ENCODE measurements at places on chromosomes 6 and 20.
A peak's percentile ranks its signal among the peaks of the same experiment; 100 is the strongest.

GRCh38 chr20:38453941-38454340 lies 18.7 kb upstream of the RALGAPB start:
- no peak for DNase-seq

DNA sequence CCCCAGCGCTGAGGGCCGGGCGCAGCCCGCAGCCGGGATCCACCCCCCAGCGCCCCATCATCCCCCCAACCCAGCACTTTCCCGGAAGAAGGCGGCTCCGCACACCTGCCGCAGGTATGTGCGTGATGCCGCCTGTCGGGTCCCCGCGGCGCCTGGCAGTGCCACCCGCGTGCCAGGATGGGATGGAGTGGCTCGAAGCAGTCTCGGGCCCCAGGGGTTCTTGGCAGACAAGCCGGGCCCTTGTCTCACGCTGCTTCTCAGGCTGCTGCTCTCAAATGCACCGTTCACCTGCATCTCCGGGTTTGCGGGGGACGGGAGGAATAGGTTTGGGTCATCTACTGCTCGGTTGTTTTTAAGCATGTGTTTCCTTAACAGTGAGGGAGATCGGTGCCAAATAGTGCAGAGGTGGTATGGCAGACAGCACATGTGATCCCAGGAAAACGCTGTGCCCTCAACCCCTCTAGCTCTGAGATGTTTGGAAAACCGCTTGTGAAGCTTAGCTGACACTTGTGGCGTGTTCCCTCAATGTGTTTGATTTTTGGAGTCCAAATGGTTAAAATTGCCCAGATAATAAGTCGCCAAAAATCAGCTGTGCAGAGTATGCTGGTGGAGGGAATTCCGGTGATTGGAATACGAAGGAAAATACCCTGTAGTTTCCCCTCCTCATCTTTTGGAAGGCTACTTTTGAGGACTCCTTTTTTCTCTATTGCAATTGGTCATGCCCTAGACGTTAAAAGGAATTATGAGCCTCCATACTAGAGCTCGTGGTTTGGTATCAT lies 926 bp downstream of the MYLIP start:
- DNase-seq, result peak; percentile 23

- DNase-seq, result peak; percentile 92
These were observed 79.9 kb downstream of the BMP6 start for GRCh38 chr6:7805850-7806214.

GRCh38 chr20:21936261-21936660 lies 230.8 kb downstream of the PAX1 start:
- no peak for DNase-seq

DNA sequence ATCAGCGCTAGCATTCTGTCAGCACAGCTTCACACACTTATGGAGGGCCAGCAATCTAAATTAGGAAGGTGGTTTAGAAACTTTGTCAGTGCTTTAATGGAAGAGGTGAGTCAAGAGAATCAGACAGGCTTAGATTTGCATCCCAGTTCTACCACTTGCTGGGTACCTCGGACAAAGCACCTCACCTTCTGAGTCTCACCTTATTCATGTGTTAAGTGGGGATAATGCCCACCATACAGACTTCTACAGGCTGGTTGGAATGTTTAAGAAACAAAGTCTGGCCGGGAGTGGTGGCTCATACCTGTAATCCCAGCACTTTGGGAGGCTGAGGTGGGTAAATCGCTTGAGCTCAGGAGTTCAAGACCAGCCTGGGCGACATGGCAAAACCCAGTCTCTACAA lies 12.2 kb upstream of the STK35 start:
- no peak for DNase-seq

GRCh38 chr20:41587523-41587922 lies 30.7 kb downstream of the CHD6 start:
- DNase-seq, result no peak

DNA sequence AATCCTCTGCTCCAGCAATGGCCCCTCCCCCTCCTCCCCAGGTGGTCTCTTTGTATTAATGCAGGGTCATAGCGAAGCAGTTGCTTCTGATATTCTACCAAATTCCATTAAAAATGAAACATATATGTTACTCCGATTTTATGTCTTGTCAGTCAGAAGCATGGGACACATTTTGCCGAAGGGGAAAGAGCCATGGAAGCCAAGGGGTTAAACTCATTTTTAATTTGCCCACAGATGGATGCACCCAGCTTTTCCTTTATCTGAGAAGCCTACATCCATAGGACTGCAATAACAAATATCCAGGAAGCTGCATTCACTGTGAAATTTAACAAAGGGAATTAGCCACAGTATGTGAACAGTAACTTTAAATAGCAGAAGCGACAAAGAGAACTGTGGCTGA lies 688.2 kb downstream of the QKI start:
- DNase-seq, result no peak

DNA sequence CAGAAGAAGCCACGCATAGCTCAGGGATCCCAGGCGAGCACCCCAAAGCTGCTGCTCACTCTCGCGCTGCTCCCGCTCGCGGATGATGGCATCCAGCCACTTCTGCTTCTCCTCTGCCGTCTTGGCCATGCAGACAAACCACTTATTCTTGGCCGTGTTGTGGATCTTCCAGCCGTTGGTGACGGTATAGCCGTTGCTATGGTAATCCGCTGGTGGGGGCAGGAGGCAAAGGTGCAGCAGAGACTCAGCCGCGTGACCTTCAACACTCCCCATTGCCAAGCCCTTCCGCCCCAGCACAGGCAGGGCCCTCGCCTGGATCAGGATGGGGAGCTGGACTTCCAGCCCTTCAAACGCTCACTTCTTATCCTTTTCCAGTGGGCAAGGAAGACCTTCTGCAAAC lies 136.9 kb downstream of the PREX1 start:
- peak; percentile 15 for DNase-seq

DNA sequence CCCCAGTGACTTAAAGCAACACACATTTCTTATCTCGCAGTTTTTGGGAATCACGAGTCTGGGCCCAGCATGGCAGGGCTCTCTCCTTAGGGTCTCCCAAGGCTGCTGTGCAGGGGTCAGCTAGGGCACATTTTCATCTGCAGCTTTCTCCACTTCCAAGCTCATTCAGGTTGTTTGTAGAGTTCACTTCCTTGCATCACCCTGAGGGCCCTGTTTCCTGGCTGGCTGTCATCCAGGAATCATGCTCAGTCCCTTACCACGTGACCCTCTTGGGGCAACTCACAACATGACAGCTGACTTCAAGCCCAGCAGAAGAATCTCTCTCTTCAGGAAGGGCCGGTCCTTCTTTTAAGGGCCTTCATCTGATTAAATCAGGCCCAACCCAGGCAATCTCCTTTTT lies 21.3 kb downstream of the SNAP25 start:
- DNase-seq, result no peak

DNA sequence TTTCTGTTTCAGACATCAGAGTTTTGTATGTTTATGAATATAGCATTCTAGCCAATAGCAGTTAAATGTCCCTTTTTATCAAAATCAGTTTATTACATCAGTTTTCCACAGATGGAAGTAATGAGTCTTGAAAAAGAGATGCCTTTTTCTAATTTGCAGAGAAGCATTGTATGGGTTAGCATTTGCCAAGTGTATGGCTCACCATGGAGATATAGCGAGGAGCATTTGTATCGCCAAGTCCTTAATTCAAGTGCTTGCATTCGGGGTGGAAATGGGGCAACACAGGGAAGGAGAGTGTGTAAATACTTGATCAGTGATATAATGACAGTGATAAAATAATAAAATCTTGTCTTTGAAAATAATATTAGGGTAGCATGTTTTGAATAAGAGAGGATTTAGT lies 42.9 kb downstream of the TXLNB start:
- no peak for DNase-seq

DNA sequence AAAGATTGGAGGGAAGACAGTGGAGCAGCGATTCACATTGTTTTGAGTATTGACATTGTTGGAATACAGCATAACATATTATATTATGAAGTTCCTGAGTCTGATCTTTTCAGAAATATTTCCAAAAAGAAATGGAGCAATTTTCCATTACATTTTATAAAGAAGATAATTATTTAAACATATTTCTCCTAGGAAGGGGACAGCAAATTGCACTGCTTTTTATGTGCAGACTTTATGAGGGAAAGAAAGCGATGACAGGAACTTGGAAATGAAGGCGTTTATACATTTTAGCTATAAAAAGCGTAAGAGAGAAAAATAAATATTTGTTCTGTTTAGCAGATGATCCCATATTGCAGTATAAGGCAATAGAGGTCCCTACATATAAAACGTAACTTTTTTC lies 117.0 kb upstream of the EDN1 start:
- no peak for DNase-seq

GRCh38 chr20:50642288-50642803 lies 49.0 kb downstream of the RIPOR3 start:
- DNase-seq, result peak; percentile 26

DNA sequence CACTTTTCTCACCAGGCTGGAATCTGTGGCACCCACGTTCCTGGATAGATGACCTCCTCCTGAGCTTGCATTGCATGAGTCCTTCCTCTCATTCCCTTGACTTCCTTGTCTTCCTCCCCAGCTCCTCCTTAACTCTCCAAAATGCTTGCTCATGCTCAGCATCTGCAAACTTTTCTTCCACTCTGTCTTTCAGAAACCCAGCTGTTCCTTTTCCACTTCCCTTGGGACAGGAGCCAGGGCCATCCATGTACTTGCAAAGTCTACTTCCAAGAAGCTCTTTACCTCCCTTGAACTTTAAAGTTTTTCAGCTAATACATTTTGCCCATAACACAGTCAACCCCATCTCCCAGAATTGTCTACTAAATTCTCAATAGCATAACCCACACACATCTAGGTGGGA lies 861.7 kb downstream of the QKI start:
- no peak for DNase-seq

- no peak for DNase-seq
These were observed 172.2 kb downstream of the KIF6 start for GRCh38 chr6:39553029-39553428.

DNA sequence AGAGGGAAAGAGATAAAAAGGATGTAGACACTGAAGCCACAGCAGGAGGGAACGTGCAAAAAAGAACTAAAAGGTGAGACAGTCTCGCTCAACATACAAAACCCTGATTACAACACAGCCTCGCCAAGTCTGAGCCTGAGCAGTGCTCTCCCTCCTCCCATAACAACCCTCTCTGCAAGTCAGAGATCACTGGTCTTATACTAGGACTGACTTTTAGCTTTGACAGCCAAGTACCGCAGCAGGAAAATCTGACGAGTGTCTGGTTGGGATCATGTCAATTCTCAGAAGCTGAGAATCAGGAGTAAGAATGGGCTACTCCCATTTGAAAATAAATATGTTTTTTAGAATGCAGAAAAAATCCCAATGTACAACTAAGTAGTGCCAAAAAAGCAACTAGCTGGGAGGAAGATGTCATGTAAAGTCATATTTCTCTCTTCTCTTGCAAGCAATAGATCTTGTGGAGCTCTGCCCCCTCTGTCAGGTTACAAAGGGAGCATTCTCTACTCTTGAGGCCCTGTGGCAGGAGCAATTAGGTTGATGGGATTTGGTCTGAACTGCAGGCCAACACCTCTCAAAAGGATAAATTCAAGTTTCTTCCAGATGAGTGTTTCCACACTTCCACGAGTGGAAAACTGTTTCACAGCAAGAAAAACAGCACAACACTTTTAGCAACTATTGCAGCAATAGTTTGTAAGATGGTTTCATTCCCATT lies 118.9 kb upstream of the COL21A1 start:
- no peak for DNase-seq

DNA sequence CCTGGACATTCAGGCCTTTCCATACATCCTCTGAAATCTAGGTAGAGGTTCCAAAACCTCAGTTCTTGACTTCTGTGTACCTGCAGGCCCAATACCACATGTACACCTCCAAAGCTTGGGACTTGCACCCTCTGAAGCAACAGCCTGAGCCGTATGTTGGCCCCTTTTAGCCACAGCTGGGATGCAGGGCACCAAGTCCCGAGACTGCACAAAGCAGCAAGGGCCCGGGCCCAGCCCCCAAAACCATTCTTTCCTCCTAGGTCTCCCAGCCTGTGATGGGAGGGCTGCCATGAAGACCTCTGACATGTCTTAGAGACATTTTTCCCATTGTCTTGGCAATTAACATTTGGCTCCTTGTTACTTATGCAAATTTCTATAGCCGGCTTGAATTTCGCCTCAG lies 107.4 kb upstream of the FRMD1 start:
- no peak for DNase-seq

- no peak for DNase-seq
These were observed 308.8 kb downstream of the CBLN4 start for GRCh38 chr20:55696520-55696919.

DNA sequence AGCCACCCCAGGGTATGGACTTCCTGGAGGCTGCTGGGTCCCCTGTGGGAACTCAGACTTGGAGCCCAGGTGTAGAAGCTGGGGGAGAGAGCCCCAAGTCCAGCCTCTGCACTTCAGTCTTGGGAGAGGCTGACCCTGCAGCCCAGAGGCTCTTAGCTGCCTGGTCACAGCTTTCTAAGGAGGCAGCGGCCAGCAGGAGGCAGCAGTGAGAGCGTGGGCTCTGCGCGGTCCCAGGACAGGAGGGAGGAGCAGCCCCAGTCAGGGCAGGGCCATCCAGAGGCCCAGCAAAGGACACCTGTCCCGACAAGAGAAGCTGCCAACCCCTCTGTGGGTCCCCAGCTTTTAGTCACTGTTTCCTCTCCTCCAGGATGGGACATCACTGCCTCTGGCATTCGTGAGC lies 9.4 kb downstream of the TREML2 start:
- DNase-seq, result no peak

DNA sequence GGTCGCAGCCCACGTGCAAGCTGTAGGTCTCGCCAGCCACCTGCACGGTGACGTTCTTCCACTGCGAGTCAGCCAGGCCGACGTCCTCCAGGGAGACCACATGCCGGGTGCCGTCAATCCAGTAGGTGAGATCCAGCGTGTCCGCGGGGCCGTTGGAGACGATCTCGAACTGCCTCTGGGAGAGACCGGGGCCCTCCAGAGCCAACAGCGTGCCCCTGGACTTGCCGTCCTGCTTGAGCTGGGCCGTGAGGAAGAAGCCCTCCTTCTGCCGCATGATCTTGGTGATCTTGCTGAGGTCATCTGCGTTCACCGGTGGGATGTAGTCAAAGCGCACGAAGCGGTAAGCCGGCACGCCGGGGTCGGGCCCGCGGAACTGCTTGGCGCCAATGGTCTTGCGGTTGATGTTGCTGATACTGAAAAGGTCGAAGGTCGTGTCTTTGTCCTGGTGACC lies 5.1 kb downstream of the THBS2 start:
- no peak for DNase-seq
